ENCODE measurements at places on chromosomes 1 and 21.

GRCh38 chr21:42666023-42666747 lies 12.8 kb downstream of the PDE9A start:
- no peak for DNase-seq

DNA sequence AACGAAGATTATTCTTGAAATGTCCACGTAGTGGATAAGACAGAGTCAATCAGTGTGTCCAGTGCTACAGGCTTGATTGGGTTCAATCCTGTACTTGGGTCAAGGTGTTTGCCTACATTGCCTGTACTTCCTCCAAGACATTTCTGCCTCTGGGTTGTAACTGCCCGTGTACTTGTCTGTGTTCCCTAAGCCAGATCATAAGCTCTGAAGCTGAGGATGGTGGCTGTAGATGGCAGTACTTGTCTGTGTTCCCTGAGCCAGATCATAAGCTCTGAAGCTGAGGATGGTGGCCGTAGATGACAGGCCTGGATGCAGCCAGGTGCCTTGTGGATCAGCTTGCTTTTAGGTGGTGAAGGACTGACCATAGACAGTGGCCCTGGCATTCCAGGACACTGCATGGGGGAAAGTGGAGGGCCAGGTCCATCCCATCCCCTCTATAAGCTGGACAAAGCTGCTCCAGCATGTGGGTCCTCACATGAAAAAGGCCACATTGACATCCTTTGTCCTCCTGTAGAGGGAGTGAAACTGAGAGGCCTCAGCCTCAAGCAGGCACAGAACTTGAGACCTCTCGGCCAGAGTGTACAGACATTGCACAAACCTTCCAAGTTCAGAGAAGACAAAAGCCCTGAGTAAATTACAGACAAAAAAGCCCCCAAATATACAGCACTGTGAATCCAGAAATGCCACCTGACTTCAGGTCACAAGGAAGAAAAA lies 2.0 kb upstream of the SRM start:
- DNase-seq = no peak

DNA sequence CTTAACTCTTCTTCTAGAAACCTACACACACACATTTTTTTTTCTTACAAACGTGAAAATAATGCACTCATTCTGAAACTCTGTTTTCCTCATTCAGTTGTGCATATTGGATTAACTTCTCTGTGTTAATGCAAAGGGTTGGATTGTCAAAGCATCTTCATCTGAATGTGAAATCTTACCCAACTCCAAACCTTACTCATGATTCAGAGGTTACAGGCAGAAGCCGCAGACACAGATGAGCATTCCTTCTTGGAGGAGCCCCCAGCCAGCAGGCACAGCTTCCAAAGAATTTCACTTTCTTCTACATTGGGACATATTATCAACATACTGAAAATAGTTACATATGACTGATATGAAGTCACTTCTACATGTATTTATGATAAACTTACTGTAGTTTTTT lies 15.7 kb downstream of the PATJ start:
- DNase-seq = no peak

DNA sequence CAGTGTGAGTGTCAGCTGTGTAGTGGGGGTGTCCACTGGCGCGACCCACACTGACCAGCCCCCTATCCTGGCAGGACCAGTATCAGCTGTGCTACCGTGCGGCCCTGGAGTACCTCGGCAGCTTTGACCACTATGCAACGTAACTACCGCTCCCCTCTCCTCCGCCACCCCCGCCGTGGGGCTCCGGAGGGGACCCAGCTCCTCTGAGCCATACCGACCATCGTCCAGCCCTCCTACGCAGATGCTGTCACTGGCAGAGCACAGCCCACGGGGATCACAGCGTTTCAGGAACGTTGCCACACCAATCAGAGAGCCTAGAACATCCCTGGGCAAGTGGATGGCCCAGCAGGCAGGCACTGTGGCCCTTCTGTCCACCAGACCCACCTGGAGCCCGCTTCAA lies 28.1 kb upstream of the KDM4A start:
- no peak for DNase-seq

- no peak for DNase-seq
These were observed 177.3 kb upstream of the LYPLAL1 start for GRCh38 chr1:218996362-218996761.

DNA sequence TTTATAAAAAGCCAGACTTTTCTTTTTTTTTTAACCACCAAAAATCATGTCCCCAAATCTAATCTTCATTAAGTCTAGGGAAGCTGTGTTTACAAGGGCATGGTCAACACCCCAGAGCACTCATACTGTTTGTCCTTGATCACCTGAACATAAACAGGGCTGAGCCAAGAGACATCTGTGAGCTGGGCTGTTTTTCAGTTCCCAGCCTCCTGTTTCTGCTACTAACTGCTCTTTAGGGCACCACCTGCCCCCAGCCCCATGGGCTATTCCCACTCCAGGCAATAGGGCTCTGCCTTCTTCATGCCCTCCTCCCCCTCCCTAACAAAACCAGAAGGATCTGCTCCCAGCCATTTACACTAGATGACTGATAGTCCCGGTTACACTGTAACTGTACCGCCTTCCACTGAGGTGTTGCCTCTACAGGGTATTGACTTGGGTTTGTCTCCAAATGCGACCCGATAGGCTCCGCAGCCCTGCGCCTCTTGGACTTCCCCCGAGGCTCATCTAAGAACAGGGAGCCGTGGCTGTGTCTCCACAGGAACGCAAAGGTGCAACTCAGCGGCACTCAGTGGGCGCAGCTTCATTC lies 11.7 kb upstream of the SLC26A9 start:
- DNase-seq = no peak

GRCh38 chr1:159554261-159554660 lies 18.5 kb upstream of the OR10J5 start:
- no peak for DNase-seq

DNA sequence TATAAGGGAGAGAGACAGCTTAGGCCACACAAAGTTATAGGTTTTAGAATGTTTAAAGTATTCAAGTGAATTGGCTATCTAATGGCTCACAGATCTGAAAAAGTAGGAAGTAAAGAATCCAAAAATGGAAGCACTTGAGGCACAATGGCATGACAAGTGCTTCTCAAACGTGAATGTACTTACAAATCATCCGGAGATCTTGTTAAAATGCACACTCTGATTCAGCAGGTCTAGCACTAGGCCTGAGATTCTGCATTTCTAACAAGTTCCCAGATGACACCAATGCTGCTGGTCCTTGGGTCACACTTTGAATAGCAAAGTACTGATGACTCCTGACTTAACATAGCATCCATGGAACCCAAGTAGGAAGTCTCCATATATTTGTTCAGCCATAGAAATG lies 20.9 kb upstream of the AGL start:
- DNase-seq = no peak

GRCh38 chr1:26012864-26013263 lies 8.7 kb upstream of the EXTL1 start:
- DNase-seq = no peak

DNA sequence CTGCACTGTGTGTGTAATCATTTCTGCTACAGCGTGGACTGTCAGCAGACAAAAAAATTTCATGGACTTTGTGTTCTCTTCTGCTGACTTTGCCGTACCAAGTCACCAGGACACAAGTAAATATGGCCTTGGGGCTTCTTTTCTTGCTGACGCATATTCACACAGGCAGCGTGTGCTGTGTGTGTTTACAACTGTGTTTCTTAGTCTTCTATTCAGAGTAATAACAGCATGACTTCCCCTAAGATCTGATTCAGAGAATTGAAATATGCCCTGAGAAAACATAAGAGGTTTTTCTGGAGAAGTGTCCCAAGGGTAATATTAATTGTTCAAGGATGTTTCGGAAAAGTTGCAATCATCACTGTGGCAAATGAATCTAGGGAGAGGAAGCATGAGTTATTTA lies 47.1 kb upstream of the DYNLT5 start:
- DNase-seq = no peak

DNA sequence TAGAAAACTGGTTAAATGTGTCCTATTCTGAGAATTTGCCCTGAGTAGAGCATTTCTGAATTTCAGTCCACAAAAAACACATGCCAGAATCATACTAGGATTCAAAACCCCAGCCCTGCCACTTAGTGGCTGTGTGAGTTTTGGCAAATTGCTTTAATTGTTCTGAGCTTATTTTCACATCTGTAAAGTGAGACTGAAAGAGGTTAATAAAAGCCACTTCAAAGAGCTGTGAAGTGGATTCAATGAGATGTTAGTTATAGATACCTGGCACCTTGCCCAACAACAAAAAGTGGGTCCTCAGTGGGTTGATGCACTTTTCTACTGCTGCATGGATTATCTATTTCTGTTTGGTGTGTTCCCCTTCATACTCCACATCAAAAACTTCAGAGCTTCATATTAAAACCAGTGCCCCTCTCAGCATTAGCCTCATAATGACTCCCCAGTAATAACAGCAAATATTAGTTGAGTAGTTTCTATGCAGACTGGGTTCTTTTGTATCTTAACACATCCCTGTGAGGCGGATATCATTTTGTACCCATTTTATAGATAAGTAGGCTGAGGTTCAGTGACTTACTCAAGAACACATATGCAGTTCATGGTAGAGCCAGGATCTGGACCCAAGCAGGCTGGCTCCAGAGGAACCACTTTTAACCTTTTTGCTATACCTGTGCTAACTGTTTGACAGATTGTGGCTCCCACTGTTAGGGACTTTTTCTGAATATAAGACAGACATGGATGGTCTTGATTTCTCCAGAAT lies 14.2 kb upstream of the ADORA3 start:
- DNase-seq = peak; percentile 38

- no peak for DNase-seq
These were observed 56.0 kb upstream of the RAP1A start for GRCh38 chr1:111563619-111564018.

GRCh38 chr1:98559291-98559690 lies 102.2 kb upstream of the SNX7 start:
- no peak for DNase-seq

DNA sequence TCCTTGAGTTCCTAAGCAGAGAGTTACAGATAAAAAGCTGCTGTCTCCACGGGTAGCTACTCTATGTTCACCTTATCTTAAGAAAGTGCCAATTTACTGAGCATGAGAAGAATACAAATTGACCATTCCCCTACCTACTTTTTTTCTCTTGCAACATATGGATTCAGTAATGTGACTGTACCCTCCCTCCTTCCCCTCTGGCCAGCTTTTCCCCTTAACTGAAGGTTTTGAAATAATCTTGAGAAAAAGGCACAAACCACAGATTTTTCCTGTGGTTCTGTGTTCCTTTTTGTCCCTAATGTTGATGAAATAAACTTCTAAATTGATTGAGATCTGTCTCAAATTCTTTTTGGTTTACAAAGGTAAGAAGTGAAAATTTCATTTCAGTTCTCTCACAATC lies 2.6 kb upstream of the CD2 start:
- no peak for DNase-seq

DNA sequence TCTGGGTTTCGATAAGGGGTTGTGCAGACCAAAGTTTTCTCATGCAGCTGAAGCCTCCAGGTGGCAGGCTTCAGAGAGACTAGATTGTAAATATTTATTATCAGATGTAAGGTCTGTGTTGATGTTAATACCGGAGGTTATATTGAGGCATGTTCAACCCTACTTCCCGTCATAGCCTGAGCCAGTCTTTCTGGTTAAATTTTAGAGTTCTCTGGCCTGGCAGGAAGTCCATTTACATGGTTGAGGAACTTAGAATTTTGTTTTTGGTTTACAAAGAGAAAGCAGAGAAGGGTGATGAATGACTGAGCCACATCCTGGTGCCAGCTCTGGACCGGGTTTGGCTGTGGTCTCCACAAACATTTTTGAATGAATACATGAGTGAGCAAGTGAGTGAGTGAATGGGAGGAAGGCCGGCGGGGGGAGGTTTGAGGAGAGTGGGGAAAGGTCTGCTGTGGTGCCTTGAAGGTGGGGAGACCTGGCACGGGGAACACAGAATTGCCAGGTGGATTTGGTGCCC lies 218.5 kb downstream of the DISC1 start:
- DNase-seq = no peak

DNA sequence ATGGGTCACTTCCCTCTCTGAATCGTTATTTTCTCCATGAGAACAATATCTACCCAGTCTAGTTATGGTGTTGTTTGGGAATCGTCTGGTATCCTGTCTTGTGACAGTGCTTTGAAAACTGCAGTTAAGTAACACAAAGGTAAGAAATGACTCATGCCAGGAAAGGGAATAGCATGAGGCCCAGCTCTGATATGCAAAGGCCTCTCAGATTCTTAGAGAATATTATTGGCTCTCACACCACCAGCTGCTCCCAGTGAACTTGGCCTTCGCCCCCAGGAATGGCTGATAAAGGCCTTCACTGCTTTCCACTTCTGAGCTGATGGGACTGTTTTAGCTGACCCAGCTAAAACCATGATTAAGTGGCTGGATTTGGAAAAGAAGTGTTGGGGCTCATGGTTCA lies 27.1 kb downstream of the NEK2 start:
- no peak for DNase-seq

DNA sequence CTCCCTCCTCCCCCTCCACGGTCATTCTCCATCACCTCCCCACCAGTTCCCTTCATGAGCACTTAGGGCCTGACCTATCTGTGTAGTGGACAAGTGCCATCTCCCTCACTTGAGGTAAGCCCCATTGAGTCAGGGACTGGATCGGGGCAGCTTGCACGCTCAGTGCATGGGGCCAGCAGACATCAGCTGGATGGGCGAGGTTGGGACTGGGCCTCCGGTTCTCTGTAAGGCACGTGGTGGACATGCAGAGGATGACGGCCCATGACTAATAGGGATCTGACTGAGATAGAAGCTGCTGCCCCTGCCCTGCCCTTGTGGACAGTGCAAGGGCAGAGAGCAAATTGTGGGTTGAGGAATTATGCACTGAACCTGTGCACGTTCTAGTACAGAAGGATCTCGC lies 120.4 kb upstream of the C1orf174 start:
- no peak for DNase-seq

GRCh38 chr1:3531928-3532327 lies 77.5 kb downstream of the ARHGEF16 start:
- no peak for DNase-seq

GRCh38 chr1:31745096-31745945 lies 18.8 kb downstream of the ADGRB2 start:
- DNase-seq = peak; percentile 47

DNA sequence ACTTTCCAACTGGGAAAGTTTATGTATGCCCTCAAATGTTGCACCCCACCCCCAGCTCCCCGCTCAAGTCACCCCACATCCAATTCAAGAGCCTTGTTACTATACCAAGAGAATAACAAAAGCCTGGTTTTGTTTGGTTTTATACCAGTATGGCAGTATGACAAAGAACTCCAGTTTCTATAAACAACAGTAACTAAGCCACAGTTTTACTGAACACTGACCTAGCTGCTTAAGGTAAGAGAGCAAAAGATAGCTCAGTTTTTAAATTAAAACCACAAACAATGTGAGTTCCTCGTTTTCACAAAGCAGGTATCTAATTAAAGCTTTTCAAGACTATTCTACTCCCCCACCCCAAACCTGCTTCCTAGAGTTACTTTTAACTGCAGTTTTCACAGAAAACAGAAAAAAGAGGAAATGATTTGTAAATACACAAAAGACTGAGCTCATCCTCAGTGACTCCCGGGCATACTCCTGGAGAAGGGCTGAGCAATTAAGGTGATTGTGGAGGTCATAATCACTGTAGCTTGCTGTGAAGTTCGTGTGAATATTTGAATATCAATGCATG lies 59.3 kb upstream of the LHX8 start:
- DNase-seq = no peak

- no peak for DNase-seq
These were observed 5.9 kb downstream of the PRRX1 start for GRCh38 chr1:170669586-170670530.

GRCh38 chr1:204871405-204872037 lies 859 bp downstream of the NFASC start:
- no peak for DNase-seq

- no peak for DNase-seq
These were observed 234.1 kb downstream of the ADGRL2 start for GRCh38 chr1:82034812-82035211.

GRCh38 chr1:67767103-67767782 lies 66.0 kb downstream of the GNG12 start:
- DNase-seq = no peak

Data from activated CD4-positive, alpha-beta T cell treated with anti-CD3 and anti-CD28 coated beads for 4 hours (primary cell).